H4 (cell line): ENCODE measurements at places on chromosomes 1 and 21. TPM values are rescaled to one million over a fixed set of nuclear protein-coding genes. Genes with fewer than 3 reads are reported as not detected.
A peak's percentile ranks its signal among the peaks of the same experiment; 100 is the strongest.

The CHD1L gene
- 29.2 and 34.0 TPM in 2 replicates for total RNA-seq

The CNR2 gene
- total RNA-seq: not detected in 2 replicates

The LIPI gene
- not detected in 2 replicates for total RNA-seq

DNA sequence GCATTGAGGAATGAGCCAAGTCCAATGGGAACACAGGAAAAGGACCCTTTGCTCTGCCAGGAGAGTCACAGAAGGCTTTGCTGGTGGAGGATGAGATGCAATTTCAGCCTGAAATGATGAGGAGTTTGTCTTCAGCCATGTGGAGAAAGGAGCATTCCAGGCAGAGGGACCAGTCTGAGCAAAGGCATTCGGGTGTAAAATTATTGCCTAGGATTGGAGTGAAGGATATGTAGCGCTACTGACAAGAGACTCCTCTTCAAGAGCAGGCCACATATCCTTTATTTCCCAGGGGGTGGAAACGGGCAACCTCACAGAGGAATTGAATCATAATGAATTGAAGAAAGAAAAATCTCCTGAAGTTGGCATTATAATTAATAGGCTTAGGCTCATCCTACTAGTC is 1.1 kb upstream of the CSF1 start:
- DNase-seq: no peak

DNA sequence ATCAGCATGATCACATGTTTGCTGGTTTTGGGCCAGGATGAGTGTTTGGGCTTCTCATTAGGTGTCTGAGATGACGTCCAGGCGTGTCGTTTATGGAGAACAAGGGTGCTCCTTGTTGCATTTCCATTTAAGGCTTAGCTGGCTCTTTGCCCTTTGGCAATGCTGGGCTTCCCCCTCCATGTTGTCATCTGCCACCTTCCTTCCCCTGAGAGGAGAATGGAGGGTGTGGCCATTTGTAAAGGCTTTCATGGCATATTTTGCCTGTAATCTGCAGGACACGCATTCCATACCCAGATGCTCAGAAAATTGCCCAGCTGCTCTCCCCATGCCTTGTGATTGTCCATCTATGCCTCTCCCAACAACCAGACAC is 27.7 kb downstream of the PKP1 start:
- peak; percentile 54 for DNase-seq

- DNase-seq: no peak
Measured at GRCh38 chr21:19458295-19458694, 1054.7 kb upstream of the TMPRSS15 start.

DNA sequence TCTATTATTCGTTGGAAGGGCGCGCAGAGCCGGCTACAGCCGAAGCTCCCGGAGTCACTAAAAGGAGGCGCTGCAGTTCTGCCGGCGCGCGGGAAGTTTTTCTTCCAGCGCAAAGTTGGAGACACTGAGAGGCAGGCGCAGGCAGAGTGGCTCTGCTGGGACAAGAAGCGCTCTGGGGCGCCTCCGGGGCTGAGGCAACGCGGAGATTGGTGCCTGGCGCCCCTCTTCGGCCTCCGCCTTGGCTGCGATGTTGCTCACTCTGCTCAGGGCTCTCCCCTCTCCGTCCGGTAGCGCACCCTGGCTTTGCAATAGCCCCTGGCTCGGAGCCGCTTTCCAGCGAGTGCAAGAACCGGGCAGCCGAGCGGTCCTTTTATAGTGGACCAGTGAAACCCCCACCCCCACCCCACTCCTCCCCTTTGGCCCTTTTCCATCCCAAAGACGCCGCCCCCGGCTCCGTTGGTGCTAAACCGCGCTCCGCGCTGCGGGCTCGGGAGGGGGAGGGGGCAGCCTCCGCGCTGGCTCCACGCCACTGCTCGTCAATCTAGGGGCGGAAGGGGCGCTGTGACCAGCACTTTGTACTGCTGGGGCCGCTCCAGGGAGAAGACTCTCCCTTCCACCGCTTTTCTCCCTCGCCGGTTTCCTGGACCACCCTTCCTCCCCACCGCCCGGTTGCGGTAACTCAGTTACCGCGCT is at the start of gene ADAMTS1:
Gene ADAMTS1, minus strand, starts transcription at position 344 of the 693 bp plus-strand sequence. CDS start 455 bp downstream, outside the sequence.
- peak; percentile 86 for DNase-seq
